ENCODE measurements at places on chromosomes 13 and 19.

- DNase-seq = no peak
These were observed 163.9 kb downstream of the DACH1 start for GRCh38 chr13:71703138-71703537.

DNA sequence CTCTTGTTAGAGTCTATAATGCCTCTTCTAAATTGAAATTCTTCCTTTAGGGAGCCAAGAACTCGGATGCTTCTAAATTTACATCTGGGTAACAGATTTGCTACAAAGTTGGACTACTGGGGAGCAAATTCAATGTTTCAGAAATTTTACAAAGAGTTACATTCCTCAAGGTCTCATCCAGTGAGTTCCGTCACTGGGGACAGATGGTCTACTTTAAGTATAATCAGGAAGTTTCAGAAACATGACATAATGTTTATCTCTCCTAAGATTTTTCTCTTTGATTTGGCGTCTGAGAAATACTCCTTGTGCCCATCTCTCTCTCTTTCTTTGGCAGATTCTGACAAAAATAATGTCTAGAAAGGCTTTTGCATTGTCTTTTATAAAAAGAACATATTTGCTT lies 81.5 kb upstream of the MBNL2 start:
- no peak for DNase-seq

GRCh38 chr19:29524912-29525831 lies 622 bp upstream of the VSTM2B start:
- DNase-seq = peak; percentile 27

- DNase-seq = no peak
These were observed 61.9 kb downstream of the DPF1 start for GRCh38 chr19:38162094-38162493.

GRCh38 chr13:23722726-23723453 lies 152.7 kb downstream of the TNFRSF19 start:
- DNase-seq = no peak

- no peak for DNase-seq
These were observed 25.8 kb downstream of the LACC1 start for GRCh38 chr13:43905435-43906031.

- DNase-seq = no peak
These were observed 407.2 kb downstream of the GPC5 start for GRCh38 chr13:91805605-91806004.

DNA sequence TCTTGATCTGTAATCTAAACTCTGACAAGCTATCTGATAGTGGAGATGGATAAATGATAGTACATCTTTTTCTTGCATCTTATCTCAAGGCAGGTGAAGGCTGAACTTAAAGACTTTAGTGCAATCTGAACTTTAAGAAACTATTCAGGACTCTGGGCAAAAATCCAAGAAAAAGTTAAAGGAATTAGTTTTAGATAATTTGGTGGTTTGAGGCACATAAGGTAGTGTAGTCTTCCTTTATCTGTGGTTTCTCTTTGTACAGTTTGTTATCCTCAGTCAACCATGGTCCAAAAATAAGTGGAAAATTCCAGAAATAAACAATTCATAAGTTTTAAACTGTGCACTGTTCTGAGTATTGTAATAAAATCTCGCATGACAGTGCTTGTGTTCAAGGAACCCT lies 172.9 kb downstream of the UGGT2 start:
- DNase-seq = no peak

DNA sequence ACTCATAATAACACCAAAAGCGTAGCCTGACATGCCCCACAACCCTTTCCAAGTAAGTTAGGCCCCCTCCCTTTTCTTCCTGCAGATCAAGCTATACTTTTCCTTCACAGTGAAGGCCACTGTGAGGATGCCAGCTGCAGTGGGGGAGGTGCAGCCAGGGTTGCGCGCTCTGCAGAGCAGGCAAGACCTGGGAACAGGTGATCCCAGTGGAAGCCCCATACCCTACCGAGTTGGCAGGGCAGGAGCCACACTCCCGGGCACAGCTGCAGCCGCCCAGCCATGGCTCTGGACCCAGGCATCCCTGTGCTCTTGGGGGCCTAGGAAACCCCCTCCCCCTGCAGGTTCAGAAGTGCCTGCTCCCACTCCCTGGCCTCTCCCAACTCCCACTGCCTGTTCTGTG lies 18.7 kb downstream of the MTMR6 start:
- DNase-seq = no peak

- no peak for DNase-seq
These were observed 21.5 kb upstream of the SLC39A3 start for GRCh38 chr19:2761309-2761677.

DNA sequence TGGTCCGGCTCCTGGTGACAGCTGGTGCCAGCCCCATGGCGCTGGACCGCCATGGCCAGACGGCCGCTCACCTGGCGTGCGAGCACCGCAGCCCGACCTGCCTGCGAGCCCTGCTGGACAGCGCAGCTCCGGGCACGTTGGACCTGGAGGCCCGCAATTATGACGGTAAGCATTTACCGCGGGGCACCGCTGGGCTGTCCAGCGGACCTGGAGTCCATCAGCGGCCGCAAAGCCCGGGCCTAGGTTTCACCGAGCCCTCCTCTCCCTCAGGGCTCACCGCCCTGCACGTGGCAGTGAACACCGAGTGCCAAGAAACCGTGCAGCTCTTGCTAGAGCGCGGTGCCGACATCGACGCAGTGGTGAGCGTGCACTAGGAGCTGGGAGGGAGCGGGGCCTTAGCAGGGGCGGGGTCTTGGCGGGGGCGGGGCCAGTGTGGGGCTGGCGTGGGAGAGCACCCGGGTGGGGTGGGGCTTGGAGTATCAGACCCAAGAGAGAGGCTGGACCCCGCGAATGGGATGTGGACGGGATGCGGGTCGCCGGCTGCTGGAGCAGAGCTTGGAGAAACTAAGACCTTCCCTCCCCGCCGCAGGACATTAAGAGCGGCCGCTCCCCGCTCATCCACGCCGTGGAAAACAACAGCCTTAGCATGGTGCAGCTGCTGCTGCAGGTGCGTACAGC lies 8.7 kb downstream of the BCL3 start:
- no peak for DNase-seq

- DNase-seq = peak; percentile 74
These were observed 39.5 kb downstream of the DHRS12 start for GRCh38 chr13:51764184-51765141.

- DNase-seq = no peak
These were observed 224.7 kb downstream of the ZNF536 start for GRCh38 chr19:30596813-30597399.

DNA sequence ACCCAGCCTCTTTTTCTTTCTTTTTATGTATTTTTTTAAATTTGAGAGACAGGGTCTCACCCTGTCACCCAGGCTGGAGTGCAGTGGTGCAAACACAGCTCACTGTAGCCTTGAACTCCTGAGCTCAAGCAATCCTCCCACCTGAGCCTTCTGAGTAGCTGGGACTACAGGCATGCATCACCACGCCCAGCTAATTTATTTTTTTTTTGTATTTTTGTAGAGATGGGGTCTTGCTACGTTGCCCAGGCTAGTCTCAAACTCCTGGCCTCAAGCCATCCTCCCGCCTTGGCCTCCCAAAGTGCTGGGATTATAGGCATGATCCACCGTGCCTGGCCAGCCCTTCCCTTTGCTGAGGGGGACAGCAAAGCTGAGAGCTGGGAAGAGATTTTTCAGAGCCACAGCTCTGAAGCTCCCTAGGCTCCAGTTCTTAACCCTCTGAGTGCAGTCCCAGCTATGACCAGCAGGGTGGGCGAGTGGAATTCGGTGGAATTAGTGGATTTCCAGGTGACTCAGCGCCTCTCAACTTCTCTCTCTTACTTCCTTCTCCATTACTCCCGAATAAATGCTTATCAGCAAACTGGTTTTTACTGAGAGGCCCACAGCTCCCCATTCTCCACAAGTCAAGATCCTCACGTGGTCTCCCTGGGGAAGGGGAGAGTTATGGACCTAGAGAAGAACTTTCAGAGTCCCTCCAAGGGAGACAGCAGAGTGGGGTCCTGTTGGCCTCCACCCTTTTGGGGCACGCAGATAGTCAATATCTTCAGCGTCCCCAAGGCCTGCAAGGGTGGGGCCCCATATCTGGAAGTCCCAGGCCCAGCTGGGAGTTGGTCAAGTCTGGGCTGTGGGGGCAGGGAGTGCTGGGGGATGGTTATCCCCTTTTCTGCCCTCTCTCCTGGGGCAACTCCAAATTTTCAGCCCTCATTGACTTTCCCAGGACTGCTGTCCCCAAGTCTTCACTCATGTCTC lies 1.2 kb downstream of the BLVRB start:
- peak; percentile 90 for DNase-seq

- DNase-seq = no peak
These were observed 13.3 kb upstream of the CCL25 start for GRCh38 chr19:8039231-8039630.

- DNase-seq = no peak
These were observed 242.3 kb downstream of the TEX29 start for GRCh38 chr13:111562716-111563115.

DNA sequence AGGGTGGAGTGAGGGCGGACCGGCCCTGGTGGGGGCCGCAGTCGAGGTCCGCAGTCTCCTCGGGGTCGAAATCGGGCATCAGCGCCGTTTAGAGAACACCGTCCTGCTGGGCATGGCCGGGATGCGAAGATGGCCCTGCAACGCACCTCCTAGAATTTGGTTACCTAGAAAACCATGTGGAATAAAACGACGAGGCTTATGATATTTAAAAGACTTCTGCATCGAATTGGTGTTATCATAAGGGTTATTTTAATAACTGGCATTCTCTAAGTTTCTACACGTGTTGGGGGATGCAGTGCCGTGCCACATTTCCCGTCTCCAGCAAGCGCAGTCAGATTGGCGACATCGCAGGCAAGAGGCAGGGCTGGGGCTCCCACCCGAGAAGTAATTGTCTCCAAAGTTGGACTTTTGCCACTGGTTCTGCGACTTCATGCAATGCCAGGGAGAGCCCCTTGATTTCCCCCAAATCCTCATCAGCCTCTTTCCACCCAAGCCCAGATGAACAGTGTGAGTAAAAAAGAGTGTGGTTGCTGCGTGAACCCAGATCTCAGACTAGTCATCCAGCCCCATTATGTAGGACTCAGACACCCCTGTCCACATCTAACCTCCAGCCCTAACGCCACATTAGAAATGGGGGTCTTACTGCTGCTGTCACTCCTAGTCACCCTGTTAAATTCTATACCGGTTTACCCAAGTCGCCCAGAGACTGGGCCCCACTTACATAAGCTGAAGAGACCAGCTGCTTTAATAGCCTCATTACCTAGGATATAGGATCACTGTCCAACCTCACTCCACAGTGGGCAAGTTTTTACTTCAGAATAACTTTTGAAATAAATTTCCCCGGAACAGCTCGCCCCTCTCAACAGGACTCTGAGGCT lies 571 bp upstream of the DHRS12 start:
- peak; percentile 65 for DNase-seq

DNA sequence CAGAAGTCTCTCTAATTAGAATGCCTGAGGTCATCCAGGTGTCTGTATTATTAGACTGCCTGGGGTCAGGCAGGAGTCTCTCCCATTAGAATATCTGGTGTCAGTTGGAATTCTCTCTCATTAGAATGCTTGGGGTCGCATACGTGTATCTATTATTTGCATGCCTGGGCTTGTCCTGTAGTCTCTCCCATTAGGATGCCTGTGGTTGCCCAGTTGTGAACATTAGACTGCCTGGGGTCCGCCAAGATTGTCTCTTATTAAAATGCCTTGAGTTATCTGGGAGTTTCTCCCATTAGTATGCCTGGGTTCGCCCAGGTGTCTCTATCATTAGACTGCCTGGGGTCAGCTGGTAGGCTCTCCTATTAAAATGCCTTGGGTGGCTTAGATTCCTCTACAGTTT lies 1494.7 kb downstream of the UQCRFS1 start:
- no peak for DNase-seq

GRCh38 chr13:95403349-95404140 lies 102.3 kb upstream of the ABCC4 start:
- DNase-seq = peak; percentile 30

DNA sequence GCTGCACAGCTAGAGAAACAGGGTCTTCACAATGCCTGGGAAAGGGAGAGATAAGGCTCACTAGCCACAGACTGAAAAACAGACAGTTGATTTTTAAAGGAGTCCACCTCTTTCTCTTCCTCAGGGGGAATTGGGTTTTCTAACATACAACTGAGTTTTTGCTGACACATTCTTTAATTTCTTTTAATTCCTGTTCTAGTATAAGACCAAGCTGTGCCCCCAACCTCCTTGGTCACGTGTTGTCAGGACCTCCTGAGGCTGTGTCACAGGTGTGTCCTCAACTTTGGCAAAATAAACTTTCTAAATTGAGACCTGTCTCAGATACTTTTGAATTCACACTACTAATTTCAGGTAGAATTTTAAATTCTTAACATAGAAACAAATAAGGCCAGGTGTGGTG lies 12.1 kb upstream of the ZNF492 start:
- no peak for DNase-seq

DNA sequence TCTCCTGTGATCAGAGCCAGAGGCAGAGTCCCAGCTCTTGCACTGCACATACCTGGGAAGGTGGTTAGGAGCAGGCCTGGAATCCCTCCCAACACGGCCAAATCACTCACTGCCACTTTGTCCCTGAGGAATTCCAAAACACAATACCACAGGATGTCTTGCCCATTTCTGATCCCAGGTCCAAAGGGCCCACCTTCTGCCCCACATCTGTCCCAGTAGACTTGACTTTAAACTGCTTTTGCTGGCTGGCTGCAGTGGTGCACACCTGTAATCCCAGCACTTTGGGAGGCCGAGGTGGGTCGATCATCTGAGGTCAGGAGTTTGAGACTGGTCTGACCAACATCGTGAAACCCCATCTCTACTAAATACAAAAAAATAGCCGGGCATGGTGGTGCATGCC lies 18.9 kb downstream of the ZNF536 start:
- no peak for DNase-seq

- DNase-seq = no peak
These were observed 112.1 kb downstream of the LACC1 start for GRCh38 chr13:43991773-43992201.

DNA sequence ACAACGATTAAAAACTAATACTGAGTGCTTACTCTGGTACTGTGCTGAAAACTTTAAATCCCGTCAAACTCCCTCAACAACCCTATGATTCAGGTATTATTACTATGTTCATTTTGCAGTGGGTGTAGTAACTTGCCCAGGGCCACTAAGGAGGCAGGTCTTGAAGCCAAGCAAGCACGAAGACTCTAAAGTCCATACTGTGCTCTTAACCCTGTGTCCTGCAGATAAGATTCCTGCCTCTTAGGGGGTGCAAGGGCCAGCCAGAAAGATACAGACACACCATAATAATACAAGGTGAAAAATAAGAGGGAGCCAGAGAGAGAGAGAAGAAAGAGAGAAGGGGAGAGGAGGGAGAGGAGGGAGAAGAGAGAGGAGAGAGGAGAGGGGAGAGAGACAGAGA lies 95.5 kb downstream of the CDADC1 start:
- no peak for DNase-seq

GRCh38 chr13:92805766-92806165 lies 420.8 kb upstream of the GPC6 start:
- DNase-seq = no peak

- peak; percentile 67 for DNase-seq
These were observed 12.8 kb upstream of the SELENOW start for GRCh38 chr19:47765523-47766358.

- no peak for DNase-seq
These were observed 1.1 kb upstream of the ZNF546 start for GRCh38 chr19:39995794-39996193.
